ENCODE measurements at places on chromosomes 5 and 9.

GRCh38 chr9:104740621-104741020 lies 6.9 kb upstream of the NIPSNAP3A start:
- DNase-seq, result no peak
- H3K36me3 ChIP-seq, result no peaks in the 10 kb centered on the region
- no peak overlapping the region for H3K27ac ChIP-seq
- H3K27me3 ChIP-seq, result no peaks in the 10 kb centered on the region

DNA sequence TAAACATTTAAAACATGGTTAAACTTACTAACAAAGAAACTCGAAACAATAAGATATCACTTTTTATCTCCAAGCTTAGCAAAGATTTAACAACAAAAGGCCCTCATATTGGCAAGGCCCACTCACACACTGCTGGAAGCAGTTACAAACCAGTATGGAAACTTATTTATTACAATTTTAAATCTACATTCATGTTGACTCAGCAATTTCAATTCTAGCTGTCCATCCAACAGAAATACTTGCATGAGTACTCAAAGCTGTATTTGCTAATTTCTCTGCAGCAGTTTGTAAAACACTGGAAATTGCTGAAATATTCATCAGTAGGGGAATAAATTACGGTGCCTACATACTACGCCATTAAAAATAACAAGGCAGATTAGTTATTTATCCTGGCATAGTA lies 2.8 kb upstream of the DNAJA1 start:
- H3K36me3 ChIP-seq, result peaks cover 16% of the 10 kb centered on the region
- DNase-seq, result no peak
- H3K4me3 ChIP-seq, result no peak overlapping the region
- peaks cover 7% of the 10 kb centered on the region for H3K4me1 ChIP-seq

DNA sequence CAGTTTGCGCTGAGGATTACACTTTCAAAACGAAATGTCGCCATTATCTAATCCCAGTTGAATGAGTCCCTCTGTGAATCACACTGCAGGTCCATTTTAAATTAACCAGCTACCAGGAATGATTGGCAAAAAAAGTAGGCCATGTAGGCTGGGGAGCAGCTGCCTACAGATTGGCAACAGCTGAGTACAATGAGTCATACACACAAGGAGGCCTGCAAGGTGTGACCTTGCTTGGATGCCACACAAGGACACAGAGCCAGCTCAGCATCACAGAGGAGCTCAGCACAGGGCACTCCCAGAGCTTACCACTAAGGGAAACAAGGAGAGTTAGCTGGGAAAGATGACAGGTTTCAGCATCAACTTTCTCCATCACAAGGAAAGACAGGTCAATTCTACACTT lies 12.9 kb downstream of the HAVCR1 start:
- H3K27me3 ChIP-seq, result no peaks in the 10 kb centered on the region
- peaks cover 14% of the 10 kb centered on the region for H3K4me1 ChIP-seq
- no peak overlapping the region for H3K4me3 ChIP-seq
- no peaks in the 10 kb centered on the region for H3K36me3 ChIP-seq

DNA sequence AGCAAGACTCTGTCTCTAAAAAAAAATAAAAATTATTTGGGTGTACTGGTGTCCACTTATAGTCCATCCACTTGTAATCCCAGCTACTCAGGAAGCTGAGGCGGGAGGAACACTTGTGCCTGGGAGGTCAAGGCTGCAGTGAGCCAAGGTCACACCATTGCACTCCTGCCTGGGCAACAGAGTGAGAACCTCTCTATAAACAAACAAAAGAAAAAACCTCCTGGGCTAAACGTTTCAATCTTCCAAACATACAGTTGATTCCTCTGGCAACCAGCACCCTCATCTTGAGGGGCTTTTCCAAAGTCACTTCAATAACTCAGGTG lies 13.9 kb upstream of the CDK5RAP2 start:
- no peak for DNase-seq
- no peak overlapping the region for H3K27ac ChIP-seq
- no peaks in the 10 kb centered on the region for H3K27me3 ChIP-seq
- no peaks in the 10 kb centered on the region for H3K36me3 ChIP-seq
- H3K4me3 ChIP-seq, result no peak overlapping the region
- no peaks in the 10 kb centered on the region for H3K4me1 ChIP-seq

- peak overlapping the region; percentile 36 for H3K27ac ChIP-seq
- no peak for DNase-seq
- no peaks in the 10 kb centered on the region for H3K36me3 ChIP-seq
- peaks cover 7% of the 10 kb centered on the region for H3K4me1 ChIP-seq
Measured at GRCh38 chr9:134231330-134231745, 67.0 kb upstream of the RNU6ATAC start.

DNA sequence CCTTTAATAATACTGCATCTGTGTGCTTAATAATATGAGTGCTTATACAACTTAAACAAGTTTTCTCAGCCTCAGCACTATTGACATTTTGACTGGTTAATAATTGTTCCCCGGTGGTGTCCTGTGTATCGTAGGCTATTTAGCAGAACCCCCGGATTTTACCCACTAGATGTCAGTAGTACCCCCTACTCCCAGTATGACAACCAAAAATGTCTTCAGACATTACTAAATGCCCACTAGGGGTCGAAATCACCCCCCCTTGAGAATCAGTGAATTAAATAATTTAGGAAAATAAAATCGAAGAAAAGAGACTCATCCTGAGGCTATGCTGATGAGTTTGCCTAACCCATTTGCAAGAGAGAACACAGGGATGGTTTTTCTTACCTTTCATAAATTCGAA lies 166.3 kb downstream of the ATP10B start:
- peak overlapping the region; percentile 68 for H3K27ac ChIP-seq
- no peaks in the 10 kb centered on the region for H3K4me1 ChIP-seq
- H3K4me3 ChIP-seq, result no peak overlapping the region
- H3K27me3 ChIP-seq, result no peaks in the 10 kb centered on the region
- peaks cover 2% of the 10 kb centered on the region for H3K36me3 ChIP-seq

GRCh38 chr5:31781772-31782171 lies 142.8 kb downstream of the PDZD2 start:
- H3K4me3 ChIP-seq, result no peak overlapping the region
- no peaks in the 10 kb centered on the region for H3K27me3 ChIP-seq
- no peaks in the 10 kb centered on the region for H3K4me1 ChIP-seq
- DNase-seq, result no peak
- no peaks in the 10 kb centered on the region for H3K36me3 ChIP-seq

Measured in large intestine (tissue), 12 donors.